Astrocyte (in vitro differentiated cells and primary cell): ENCODE measurements at places on chromosomes 16 and 17. TPM values are rescaled to one million over a fixed set of nuclear protein-coding genes. Genes with fewer than 3 reads are reported as not detected.

- H3K27ac ChIP-seq: peak overlapping the region; percentile 97
- peaks cover 62% of the 10 kb centered on the region for H3K4me1 ChIP-seq
- H3K36me3 ChIP-seq: peaks cover 3% of the 10 kb centered on the region
- peak; percentile 94 for DNase-seq
- H3K27me3 ChIP-seq: no peaks in the 10 kb centered on the region
Observed at GRCh38 chr17:57874434-57875289, 24.8 kb upstream of the MRPS23 start.

DNA sequence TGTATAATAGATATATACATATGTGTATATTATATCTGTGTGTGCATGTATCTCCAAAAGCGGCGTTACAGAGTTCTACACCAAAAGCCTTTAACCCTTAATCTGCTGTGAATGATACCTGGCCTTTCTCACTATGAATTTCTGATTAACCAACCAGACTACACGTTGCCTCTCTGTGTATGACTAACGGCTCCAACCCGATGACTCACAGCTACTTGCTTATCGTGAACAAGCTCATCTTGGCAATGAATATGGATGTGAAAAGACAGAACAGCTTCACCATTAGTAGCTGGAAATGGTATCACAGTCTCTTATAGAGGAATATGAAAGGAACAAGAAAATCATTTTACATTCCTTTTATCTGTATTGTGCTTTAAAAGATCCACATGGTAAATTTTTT is 23.8 kb upstream of the ARHGAP44 start:
- no peak overlapping the region for H3K4me3 ChIP-seq
- H3K36me3 ChIP-seq: no peaks in the 10 kb centered on the region
- H3K27ac ChIP-seq: no peak overlapping the region
- DNase-seq: peak; percentile 91
- no peaks in the 10 kb centered on the region for H3K4me1 ChIP-seq
- H3K27me3 ChIP-seq: no peaks in the 10 kb centered on the region

- H3K27ac ChIP-seq: no peak overlapping the region
- no peak for DNase-seq
- H3K27me3 ChIP-seq: no peaks in the 10 kb centered on the region
- H3K36me3 ChIP-seq: no peaks in the 10 kb centered on the region
- peaks cover 19% of the 10 kb centered on the region for H3K4me1 ChIP-seq
Observed at GRCh38 chr17:50100480-50100883, 5.3 kb downstream of the PDK2 start.

GRCh38 chr17:49694847-49695697 is 12.7 kb downstream of the SLC35B1 start:
- no peaks in the 10 kb centered on the region for H3K27me3 ChIP-seq
- peaks cover under 1% of the 10 kb centered on the region for H3K36me3 ChIP-seq
- H3K4me1 ChIP-seq: no peaks in the 10 kb centered on the region
- no peak overlapping the region for H3K4me3 ChIP-seq

KRTAP4-1 gene
- total RNA-seq: not detected in 2 replicates
